ENCODE measurements at places on chromosomes 2 and 18.

DNA sequence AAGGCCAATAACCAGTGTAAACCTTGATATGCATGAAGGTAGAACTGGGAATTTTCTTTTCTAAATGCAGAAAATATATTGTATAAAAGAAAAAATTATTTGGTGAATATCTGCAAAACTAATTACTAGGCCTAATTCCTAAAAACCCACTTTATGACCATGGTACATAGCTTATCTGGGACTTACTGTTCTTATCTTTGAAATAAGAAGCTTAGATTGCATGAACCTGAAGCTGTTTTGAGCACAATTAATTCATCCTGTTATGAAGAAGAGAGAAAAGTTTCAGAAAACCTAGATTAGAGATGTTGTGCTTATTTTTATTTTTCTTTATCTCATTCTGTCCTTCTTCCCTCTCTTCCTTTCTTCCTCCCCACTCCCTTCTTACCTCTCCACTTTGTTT lies 235.0 kb downstream of the GULP1 start:
- DNase-seq = no peak

DNA sequence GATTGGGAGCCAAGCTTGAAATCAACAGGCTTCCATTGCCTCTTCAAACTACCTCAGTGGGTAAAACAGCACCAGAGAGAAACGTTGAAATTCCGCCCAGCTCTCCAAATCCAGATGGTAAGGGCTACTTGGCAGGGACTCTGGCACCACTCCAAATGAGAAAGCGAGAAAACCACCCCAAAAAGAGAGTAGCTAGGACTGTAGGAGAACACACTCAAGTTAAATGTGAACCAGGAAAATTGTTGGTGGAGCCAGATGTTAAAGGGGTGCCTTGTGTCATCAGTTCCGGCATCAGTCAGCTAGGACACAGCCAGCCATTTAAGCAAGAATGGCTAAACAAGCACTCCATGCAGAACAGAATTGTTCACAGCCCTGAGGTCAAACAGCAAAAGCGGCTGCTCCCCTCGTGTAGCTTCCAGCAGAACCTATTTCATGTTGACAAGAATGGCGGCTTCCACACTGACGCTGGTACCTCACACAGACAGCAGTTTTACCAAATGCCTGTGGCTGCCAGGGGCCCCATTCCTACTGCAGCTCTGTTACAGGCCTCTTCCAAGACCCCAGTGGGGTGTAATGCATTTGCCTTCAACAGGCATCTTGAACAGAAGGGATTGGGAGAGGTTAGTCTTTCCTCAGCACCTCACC lies 167.3 kb downstream of the ASXL3 start:
- DNase-seq = no peak

DNA sequence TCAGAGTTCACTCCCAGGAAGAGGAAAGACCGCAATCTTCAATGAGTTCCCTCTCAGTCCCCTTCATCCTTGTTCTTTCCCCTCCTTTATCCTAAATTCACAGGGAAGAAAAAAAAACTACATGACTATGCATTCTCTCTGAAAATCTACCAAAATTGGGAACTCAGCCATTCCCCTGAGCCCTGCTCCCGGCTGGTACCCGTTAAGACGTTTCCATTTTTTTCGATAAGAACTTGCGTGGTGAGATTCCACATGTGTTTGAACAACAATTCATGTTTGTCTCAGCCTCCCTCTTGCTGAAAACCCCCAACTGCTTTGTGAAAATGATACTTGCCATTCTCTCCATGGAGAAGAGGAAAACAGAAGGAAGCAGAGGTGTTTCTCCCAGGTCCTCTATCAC lies 318.7 kb upstream of the ID2 start:
- DNase-seq = no peak

- DNase-seq = no peak
These were observed 18.1 kb upstream of the MAPRE3 start for GRCh38 chr2:26952374-26952773.

DNA sequence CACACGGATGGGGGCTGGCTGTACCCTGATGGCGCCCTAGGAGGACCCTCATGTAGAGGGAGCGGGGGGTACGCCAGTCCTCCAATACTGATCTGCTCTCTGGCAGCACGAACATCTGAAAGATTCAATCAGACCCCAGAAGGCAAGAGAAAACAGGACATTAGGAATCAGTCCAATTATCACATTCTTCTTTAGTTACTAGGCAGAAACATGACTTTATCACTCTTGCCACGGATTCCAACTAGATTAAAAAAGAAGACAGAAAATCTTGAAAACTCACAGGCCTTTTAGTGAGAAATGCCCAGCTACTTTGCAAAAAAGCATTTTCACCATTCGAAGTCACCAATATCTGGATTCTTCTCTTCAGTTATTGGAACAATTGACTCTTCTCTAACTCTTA lies 68.4 kb downstream of the ID2 start:
- DNase-seq = no peak

- DNase-seq = no peak
These were observed 9.7 kb downstream of the TNS1 start for GRCh38 chr2:217993138-217993537.

DNA sequence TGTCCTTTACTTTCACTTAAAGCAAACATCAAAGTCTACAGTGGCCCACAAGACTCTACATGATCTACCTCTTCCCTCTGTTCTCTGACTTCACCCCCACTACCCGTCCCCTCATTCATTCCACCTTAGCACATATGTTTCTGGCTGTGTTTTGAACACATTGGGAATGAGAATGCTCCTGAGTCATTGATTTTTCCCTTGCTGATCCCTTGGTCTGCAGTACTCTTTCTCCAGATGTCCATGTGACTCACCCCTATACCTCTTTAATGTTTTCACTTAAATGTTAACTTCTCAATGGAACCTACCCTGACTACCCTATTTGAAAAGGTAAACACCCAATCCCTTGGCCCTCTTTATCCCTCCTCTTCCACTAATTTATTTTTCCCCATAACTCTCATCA lies 30.7 kb upstream of the FRZB start:
- no peak for DNase-seq

DNA sequence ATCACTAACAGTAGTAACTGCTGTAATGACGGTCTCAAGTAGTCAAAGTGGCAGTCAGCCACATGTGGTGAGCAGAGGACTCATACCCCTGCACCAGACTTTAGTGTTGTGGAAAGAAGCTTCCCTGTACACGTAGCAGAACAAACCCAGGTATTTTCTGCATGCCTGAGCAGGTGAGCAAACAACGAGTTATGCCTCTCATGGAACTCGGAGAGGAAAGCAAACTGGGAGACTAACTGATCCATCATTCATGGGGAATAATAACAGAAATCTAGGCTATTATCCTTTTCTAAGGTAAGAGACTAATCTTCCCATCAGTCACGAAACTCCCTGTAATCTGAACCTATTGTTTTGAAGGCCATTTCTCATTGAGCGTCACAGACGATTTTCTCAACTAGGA lies 1495.2 kb upstream of the NXPH2 start:
- DNase-seq = no peak

DNA sequence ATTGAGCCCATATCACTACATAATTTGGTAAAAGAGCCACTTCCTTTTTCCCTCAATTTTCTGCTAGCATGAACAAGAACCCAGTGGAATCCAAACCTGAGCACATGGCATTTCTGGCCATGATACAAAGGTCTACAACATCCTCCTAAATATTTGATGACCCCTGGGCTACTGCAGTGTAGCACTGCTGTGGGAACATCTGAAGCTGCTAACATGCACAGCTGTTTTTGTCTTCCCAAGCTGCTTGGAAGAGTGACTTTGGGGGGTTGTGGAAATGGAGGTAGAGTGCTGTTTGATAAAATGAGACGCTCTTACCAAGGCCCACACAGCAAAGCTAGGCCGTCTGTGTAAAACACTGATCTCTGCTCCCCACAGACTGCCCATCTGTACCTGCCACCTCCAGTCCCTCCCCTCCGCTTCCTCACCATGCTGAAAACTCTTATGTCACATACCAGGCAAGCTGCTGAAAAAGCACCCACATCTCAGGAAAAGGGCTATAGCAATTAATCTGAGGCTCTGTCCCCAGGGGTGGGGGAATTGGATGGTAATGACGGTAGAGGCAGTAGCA lies 197.2 kb upstream of the HNRNPA3 start:
- no peak for DNase-seq

GRCh38 chr18:42936289-42936688 lies 179.2 kb downstream of the RIT2 start:
- DNase-seq = no peak

DNA sequence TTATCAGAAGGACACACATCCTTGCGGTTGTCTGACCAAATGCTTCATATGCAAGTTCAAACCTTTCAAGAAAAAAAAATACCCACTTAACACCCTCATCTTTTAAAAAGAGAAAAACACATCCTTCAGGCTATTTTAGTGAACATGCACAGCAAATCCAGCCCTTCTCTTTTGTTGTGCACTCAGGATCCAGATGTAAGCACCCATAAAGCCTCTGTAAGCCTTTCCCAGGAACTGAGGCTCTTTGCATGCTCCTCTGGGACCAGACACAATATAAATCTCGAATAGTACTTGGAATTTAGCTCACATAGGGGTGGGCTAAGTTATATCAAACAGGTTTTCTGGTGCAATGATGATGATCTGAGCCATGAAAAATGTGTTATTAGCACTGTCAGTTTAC lies 308.8 kb upstream of the FAM98A start:
- no peak for DNase-seq

DNA sequence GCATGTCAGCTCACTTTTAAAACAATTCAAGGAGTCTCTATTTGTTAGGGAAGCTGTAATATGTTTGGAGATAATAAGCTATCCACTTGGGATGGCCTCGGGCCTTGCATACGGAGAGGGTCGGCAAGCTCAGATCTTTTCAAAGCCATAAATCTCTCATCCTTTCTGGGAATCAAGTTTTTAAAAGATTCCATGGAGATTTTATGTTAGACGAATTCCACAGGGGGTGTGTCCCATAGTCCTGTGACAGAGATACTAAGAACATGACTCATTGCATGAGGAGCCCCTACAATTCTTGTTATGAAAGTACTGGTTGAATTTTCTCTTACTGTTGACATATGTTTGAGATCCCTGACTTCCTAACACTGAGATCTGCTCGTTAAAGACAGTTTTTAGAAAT lies 108.7 kb downstream of the FEZ2 start:
- no peak for DNase-seq

GRCh38 chr2:61181382-61182058 lies 19.5 kb downstream of the C2orf74 start:
- DNase-seq = no peak

DNA sequence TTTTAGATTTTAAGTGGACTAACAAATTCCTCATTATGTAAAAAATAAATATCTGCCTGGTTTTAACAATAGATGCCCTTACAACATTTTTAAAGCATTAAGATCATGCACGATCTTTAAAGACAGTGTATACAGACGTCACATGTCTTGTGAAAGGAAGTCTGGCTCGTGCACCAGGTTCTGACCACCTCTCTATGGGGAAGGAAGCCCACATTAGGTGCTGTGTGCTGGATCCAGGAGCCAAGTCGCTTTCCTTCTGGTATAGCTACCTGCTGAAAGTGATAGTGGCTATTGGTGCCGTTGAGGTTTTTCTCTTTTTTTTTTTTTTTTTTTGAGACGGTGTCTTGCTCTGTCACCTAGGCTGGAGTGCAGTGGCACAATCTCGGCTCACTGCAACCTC lies 116.5 kb downstream of the NCK2 start:
- no peak for DNase-seq

DNA sequence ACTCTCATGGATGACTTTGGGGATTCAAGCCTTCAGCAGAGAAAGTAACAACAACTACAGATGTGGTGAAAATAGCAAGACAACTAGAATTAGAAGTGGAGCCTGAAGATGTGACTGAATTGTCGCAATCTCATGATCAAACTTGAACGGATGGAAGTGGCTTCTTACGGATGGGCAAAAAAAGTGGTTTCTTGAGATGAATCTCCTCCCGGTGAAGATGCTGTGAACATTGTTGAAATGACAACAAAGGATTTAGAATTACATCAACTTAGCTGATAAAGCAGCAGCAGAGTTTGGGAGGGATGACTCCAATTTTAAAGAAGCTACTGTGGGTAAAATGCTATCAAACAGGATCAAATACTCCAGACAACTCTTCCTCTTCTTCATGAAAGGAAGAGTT lies 43.1 kb downstream of the AAK1 start:
- no peak for DNase-seq

DNA sequence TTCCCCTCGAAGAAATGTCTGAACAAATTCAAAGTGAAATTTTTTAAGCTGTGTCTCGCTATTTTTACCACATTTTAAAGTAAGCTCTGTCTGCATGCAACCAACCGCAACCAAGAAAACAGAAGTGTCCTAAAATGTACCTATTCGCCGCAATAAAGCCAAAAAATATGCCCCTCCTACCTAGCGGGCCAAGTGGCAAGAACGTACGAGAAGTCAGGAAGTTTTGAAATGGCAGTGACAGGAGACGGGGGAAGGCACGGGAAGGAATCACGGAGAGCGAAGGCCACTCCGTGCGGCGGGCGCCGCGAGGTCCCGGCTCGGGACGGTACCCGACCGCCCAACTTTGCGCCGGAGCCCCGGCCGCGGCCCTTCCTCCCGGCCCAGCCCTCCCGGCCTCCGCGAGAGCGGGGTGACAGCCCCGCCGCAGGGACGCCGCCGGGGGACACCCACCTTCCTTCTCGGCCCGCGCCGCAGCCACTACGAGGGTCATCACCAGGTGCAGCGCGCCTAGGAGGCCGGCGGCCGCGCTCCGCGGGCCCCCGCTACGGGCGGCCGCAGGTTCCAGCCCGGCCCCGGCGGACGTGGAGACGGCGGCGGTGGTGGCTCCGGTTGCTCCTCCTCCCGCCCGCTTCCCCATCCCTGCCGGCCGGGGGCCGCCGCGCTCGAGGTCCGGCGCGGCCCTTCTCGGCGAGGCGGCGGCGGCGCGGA lies 568 bp downstream of the TMEM131 start:
- peak; percentile 32 for DNase-seq

- no peak for DNase-seq
These were observed 93.1 kb downstream of the LRP1B start for GRCh38 chr2:142037744-142038143.

DNA sequence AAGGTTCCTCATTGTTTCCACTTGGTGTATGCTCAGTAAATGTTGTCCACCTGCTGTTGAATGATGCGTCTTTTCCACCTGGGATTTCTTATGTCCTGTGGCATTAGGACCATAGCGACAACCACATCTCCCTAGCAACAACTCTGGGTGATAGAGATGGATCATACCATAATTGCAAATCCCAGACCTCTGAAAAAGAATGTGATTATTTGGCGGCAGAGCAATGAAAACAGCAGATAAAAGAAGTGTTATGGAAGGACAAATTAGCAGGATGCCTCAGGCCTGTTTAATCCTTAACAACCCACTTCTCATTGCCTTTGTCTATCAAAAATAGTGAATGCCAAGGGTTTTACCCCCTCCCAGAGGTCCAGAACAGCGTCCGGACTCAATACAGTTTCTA lies 278.9 kb downstream of the TSN start:
- no peak for DNase-seq
